GM12878 (cell line): ENCODE measurements at places on chromosomes 7 and 10. TPM values are rescaled to one million over a fixed set of nuclear protein-coding genes. Genes with fewer than 3 reads are reported as not detected.

ACTA2 gene
- total RNA-seq = 38.4 and 39.2 TPM in 2 replicates

CRTAC1 gene
- 0.10 TPM in 1 of 2 replicates, not detected in the other for total RNA-seq

PDIA4 gene
- 119 and 134 TPM in 2 replicates for total RNA-seq

PTF1A gene
- total RNA-seq = not detected in 2 replicates

DNAJB6 gene
- 49.0 and 52.5 TPM in 2 replicates for total RNA-seq

ITGA8 gene
- total RNA-seq = 0.03 TPM in 1 of 2 replicates, not detected in the other

KCND2 gene
- total RNA-seq = 12.2 and 12.5 TPM in 2 replicates

ADRA2A gene
- total RNA-seq = 0.08 TPM in 1 of 2 replicates, not detected in the other

PLXNA4 gene
- total RNA-seq = 0.03 TPM in 1 of 2 replicates, not detected in the other

IL2RA gene
- 5.0 and 5.3 TPM in 2 replicates for total RNA-seq

GHITM gene
- 120 and 128 TPM in 2 replicates for total RNA-seq

NFKB2 gene
- 144 and 145 TPM in 2 replicates for total RNA-seq

HOXA13 gene
- total RNA-seq = not detected in 2 replicates

NPY gene
- not detected in 2 replicates for total RNA-seq

NXPH1 gene
- total RNA-seq = not detected in 2 replicates

CTAGE15 gene
- total RNA-seq = 0.32 and 0.49 TPM in 2 replicates

SVIL gene
- 1.5 and 1.9 TPM in 2 replicates for total RNA-seq

COMMD3 gene
- 68.0 and 74.3 TPM in 2 replicates for total RNA-seq

AKR1C4 gene
- not detected in 2 replicates for total RNA-seq

VSTM4 gene
- total RNA-seq = 0.08 TPM in 1 of 2 replicates, not detected in the other

CYP2E1 gene
- total RNA-seq = 0.96 and 1.9 TPM in 2 replicates

ZNF727 gene
- total RNA-seq = not detected in 2 replicates

OGDHL gene
- 0.51 and 0.67 TPM in 2 replicates for total RNA-seq

ERVW-1 gene
- total RNA-seq = not detected in 2 replicates

CPVL gene
- 0.59 TPM in 1 of 2 replicates, not detected in the other for total RNA-seq

GRID2IP gene
- not detected in 2 replicates for total RNA-seq

MBL2 gene
- total RNA-seq = not detected in 2 replicates

HSPA12A gene
- 2.2 and 2.4 TPM in 2 replicates for total RNA-seq

SFMBT2 gene
- 26.1 and 29.6 TPM in 2 replicates for total RNA-seq

TUBB8 gene
- total RNA-seq = not detected in 2 replicates

FLNC gene
- 0.21 and 0.32 TPM in 2 replicates for total RNA-seq

PSD gene
- 0.16 and 0.56 TPM in 2 replicates for total RNA-seq

RTKN2 gene
- total RNA-seq = 0.10 TPM in 1 of 2 replicates, not detected in the other

INSIG1 gene
- 119 and 131 TPM in 2 replicates for total RNA-seq

UNCX gene
- total RNA-seq = not detected in 2 replicates

ZNF92 gene
- 13.4 and 13.8 TPM in 2 replicates for total RNA-seq

SFTPD gene
- total RNA-seq = 0.24 and 0.31 TPM in 2 replicates

RPS24 gene
- total RNA-seq = 1,928 and 2,010 TPM in 2 replicates

NEBL gene
- 0.08 and 0.18 TPM in 2 replicates for total RNA-seq
